Activated CD8-positive, alpha-beta T cell treated with anti-CD3 and anti-CD28 coated beads, Interleukin-2, amount 10 ng/mL, durations not matched to agents 7 days and 5 days (primary cell): ENCODE measurements at places on chromosomes 1 and 21. TPM values are rescaled to one million over a fixed set of nuclear protein-coding genes. Genes with fewer than 3 reads are reported as not detected.

The GNG12 gene
- total RNA-seq = not detected

DNA sequence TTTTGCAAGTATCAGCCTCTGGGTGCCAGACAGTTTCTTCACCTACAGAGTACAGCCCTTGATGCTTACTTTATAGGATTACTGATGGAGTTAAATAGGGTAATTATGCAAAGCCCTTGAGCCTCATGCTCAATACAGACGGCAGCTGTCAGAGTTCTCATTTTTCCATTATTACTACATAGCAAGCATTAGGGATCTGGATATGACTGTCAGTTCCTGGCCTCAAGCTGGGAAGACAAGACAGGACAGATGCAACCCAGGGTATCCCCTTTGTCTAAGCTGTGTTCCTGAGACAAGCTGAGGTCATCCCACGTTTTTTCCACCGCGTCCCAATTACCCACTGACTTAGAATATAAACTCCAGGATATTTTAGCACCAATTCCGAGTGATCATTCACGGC, 94.4 kb downstream of the SLC35F3 start:
- no peak overlapping the region for H3K4me3 ChIP-seq
- no peaks in the 10 kb centered on the region for H3K36me3 ChIP-seq
- H3K27me3 ChIP-seq = peaks cover 4% of the 10 kb centered on the region
- H3K4me1 ChIP-seq = no peaks in the 10 kb centered on the region
- no peak for DNase-seq

The AMPD1 gene
- total RNA-seq = not detected

GRCh38 chr21:46286648-46287002, 483 bp downstream of the YBEY start:
- H3K36me3 ChIP-seq = peaks cover 50% of the 10 kb centered on the region
- peak overlapping the region; percentile 96 for H3K27ac ChIP-seq
- H3K4me1 ChIP-seq = peaks cover 60% of the 10 kb centered on the region

The NGF gene
- not detected for total RNA-seq

GRCh38 chr1:29621826-29622435, 385.6 kb downstream of the PTPRU start:
- H3K4me3 ChIP-seq = no peak overlapping the region
- no peak overlapping the region for H3K27ac ChIP-seq
- peak; percentile 11 for DNase-seq
- no peaks in the 10 kb centered on the region for H3K4me1 ChIP-seq
- peaks cover 6% of the 10 kb centered on the region for H3K27me3 ChIP-seq
- no peaks in the 10 kb centered on the region for H3K36me3 ChIP-seq

- H3K36me3 ChIP-seq = no peaks in the 10 kb centered on the region
- no peak for DNase-seq
- H3K27ac ChIP-seq = no peak overlapping the region
- H3K27me3 ChIP-seq = no peaks in the 10 kb centered on the region
Observed at GRCh38 chr21:37843191-37843590, 73.1 kb downstream of the KCNJ6 start.

DNA sequence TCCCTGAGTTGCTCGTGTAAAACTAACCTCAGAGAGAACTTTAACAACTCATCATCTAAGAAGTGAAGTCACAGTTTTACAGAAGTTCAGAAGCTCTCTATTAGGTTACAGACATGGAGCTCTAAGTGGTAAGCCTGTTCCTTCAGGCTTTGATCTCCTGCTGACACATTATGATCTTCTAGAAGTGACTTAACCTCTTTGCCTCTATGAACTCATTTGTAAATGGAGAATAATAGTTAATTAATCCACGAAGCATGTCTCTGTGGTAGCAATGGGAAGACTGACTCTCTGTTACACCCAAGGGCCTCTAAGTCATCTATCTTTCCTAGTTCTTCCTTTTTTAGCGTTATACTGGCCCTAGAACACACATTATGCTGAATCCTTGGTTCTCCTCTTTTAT, 157.9 kb upstream of the NRIP1 start:
- H3K27me3 ChIP-seq = no peaks in the 10 kb centered on the region
- no peak overlapping the region for H3K4me3 ChIP-seq
- no peaks in the 10 kb centered on the region for H3K4me1 ChIP-seq
- no peak overlapping the region for H3K27ac ChIP-seq
- H3K36me3 ChIP-seq = no peaks in the 10 kb centered on the region

- peaks cover 57% of the 10 kb centered on the region for H3K4me1 ChIP-seq
- no peak for DNase-seq
- H3K27me3 ChIP-seq = no peaks in the 10 kb centered on the region
- H3K36me3 ChIP-seq = peaks cover 17% of the 10 kb centered on the region
Observed at GRCh38 chr1:84971957-84972356, 25.0 kb downstream of the MCOLN2 start.

DNA sequence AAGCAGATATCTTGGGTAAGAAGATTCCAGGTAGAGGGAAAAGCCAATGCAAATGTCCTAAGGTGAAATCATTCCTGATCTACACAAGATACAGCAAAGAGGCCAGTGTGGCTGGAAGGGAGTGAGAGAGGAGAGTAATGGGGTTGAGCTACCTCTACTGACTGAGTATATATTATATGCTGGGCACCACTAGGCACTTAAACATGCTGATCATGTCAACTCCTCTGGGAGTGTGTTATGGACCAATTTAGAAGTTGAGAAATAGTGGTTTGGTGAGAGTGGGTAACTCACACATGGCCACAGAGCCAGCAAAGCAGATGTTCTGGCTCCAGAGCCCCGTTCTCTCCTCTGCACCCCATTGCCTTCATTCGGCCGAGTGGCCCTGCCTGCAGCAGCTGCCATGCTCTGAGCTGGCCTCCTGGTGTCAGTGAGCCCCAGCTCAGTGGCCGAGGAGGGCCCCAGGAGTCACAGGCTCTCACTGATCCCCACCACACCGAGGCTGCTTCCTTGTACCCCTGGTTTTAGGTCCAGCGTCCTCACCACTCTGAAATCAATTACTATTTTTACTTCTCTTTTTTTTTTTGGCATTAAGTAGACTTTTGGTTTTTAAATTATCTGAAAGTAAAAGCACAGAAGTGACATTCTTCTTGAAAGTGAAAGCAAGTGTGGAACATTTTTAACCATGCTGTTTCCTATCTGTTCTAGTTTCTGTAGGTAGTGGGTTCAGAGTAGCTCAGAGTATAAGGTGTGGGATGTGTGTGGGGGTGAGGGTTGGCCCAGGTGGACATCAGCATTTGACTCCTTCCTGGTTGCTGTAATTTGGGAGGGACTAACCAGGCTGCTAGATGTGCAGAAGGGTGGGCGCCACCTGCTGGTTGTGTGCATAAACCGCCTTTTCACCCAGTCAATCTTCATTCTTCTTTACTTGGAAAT, 45.8 kb upstream of the CRNN start:
- H3K4me1 ChIP-seq = peaks cover 32% of the 10 kb centered on the region
- peak; percentile 82 for DNase-seq
- H3K27ac ChIP-seq = peak overlapping the region; percentile 84
- no peaks in the 10 kb centered on the region for H3K36me3 ChIP-seq
- peaks cover 2% of the 10 kb centered on the region for H3K27me3 ChIP-seq
- peak overlapping the region; percentile 19 for H3K4me3 ChIP-seq

GRCh38 chr1:50080904-50081586, 27.7 kb upstream of the ELAVL4 start:
- DNase-seq = no peak
- no peak overlapping the region for H3K27ac ChIP-seq
- H3K4me3 ChIP-seq = no peak overlapping the region
- H3K36me3 ChIP-seq = no peaks in the 10 kb centered on the region

The FAM163A gene
- total RNA-seq = not detected

The CFHR4 gene
- not detected for total RNA-seq

DNA sequence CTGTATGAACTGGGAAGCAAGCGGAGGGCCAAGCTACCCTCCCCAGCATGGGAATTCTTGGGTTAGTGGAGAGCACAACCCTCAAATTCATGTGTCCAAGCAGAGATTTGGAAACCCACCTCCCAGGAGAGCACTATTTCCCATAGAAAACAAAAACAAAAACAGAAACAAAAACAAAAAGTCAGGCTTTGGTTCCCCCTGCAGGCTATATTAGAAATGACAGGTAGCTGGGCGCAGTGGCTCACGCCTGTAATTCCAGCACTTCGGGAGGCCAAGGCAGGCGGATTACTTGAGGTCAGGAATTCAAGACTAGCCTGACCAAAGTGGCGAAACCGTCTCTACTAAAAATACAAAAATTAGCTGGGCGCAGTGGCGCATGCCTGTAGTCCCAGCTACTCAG, 10.8 kb downstream of the MINDY1 start:
- H3K4me3 ChIP-seq = no peak overlapping the region
- H3K27me3 ChIP-seq = no peaks in the 10 kb centered on the region
- peaks cover 19% of the 10 kb centered on the region for H3K36me3 ChIP-seq
- DNase-seq = peak; percentile 51

GRCh38 chr1:56092684-56093570, 486.4 kb downstream of the PLPP3 start:
- H3K27me3 ChIP-seq = no peaks in the 10 kb centered on the region
- H3K4me3 ChIP-seq = no peak overlapping the region
- no peak overlapping the region for H3K27ac ChIP-seq
- no peaks in the 10 kb centered on the region for H3K4me1 ChIP-seq
- no peaks in the 10 kb centered on the region for H3K36me3 ChIP-seq

- no peak for DNase-seq
- H3K27ac ChIP-seq = no peak overlapping the region
- H3K27me3 ChIP-seq = peaks cover 16% of the 10 kb centered on the region
- no peaks in the 10 kb centered on the region for H3K36me3 ChIP-seq
- no peak overlapping the region for H3K4me3 ChIP-seq
Observed at GRCh38 chr1:53559391-53559815, 100.2 kb downstream of the DMRTB1 start.

- no peaks in the 10 kb centered on the region for H3K36me3 ChIP-seq
- no peak overlapping the region for H3K27ac ChIP-seq
- DNase-seq = no peak
Observed at GRCh38 chr1:208149776-208150514, 94.2 kb downstream of the PLXNA2 start.

The CRNN gene
- total RNA-seq = not detected

The F3 gene
- total RNA-seq = not detected

The CELF3 gene
- not detected for total RNA-seq

- no peaks in the 10 kb centered on the region for H3K36me3 ChIP-seq
- no peak for DNase-seq
- H3K27me3 ChIP-seq = peaks cover 20% of the 10 kb centered on the region
- no peak overlapping the region for H3K27ac ChIP-seq
Observed at GRCh38 chr1:38088791-38089190, 42.2 kb upstream of the POU3F1 start.

DNA sequence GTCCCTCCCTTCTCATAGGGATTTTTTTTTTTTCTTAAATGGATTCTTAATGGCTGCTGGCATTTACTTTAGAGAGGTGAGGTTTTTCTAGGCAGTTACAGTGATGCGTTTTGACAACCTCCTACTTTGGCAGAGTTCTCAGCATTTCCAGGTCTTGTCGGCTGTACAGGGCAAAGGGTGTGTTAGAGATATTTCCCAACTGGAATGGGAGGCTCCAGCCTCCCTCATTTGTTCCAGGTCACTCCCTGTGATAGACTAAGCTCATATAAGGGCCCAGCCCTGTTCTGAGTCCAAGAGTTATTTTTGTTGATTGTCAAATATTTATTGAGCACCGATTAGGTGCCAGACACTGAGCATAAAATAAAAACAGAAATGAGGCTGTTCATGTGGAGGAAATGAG, 7.6 kb upstream of the XKR8 start:
- H3K27me3 ChIP-seq = peaks cover 9% of the 10 kb centered on the region
- no peaks in the 10 kb centered on the region for H3K36me3 ChIP-seq
- H3K4me1 ChIP-seq = no peaks in the 10 kb centered on the region

The TMOD4 gene
- 2.2 TPM for total RNA-seq

- no peaks in the 10 kb centered on the region for H3K4me1 ChIP-seq
- DNase-seq = no peak
- no peaks in the 10 kb centered on the region for H3K36me3 ChIP-seq
- no peak overlapping the region for H3K27ac ChIP-seq
- H3K27me3 ChIP-seq = no peaks in the 10 kb centered on the region
Observed at GRCh38 chr1:36761113-36761512, 273.2 kb downstream of the GRIK3 start.

- peaks cover 28% of the 10 kb centered on the region for H3K4me1 ChIP-seq
- DNase-seq = no peak
- H3K27ac ChIP-seq = no peak overlapping the region
- peaks cover 5% of the 10 kb centered on the region for H3K27me3 ChIP-seq
- H3K4me3 ChIP-seq = no peak overlapping the region
Observed at GRCh38 chr1:116147114-116147510, 35.9 kb downstream of the MAB21L3 start.

- H3K27me3 ChIP-seq = no peaks in the 10 kb centered on the region
- H3K27ac ChIP-seq = no peak overlapping the region
- DNase-seq = no peak
- no peaks in the 10 kb centered on the region for H3K36me3 ChIP-seq
Observed at GRCh38 chr1:75211648-75212047, 77.5 kb downstream of the LHX8 start.

GRCh38 chr1:41765152-41765551, 153.6 kb downstream of the HIVEP3 start:
- H3K36me3 ChIP-seq = peaks cover 4% of the 10 kb centered on the region
- H3K4me1 ChIP-seq = peaks cover 5% of the 10 kb centered on the region
- no peaks in the 10 kb centered on the region for H3K27me3 ChIP-seq
- no peak for DNase-seq
- no peak overlapping the region for H3K27ac ChIP-seq

The RNASEL gene
- 6.0 TPM for total RNA-seq

- H3K36me3 ChIP-seq = no peaks in the 10 kb centered on the region
- DNase-seq = no peak
- H3K4me1 ChIP-seq = no peaks in the 10 kb centered on the region
Observed at GRCh38 chr1:213418268-213419071, 367.4 kb downstream of the RPS6KC1 start.

DNA sequence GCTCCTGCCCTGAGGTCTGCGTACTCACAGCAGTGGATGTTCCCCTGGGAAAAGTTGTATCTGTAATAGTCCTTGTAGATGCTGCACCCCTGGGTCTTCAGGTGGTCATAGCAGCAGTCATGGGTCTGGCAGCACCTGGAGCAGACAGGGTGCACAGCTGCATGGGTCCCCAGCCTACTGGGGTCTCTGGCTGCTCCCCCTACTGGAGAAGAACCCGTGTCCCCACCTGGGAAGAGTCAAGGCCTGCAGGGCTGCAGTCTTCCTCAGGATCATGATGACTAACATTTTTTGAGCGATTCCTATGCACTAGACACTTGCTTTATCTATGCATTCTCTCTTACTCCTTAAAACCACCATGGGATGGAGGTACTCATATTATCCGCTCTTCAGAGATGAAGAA, 3.9 kb downstream of the PLA2G2D start:
- DNase-seq = no peak
- no peak overlapping the region for H3K4me3 ChIP-seq
- no peak overlapping the region for H3K27ac ChIP-seq

GRCh38 chr1:155455588-155456195, 106.9 kb downstream of the ASH1L start:
- H3K27me3 ChIP-seq = no peaks in the 10 kb centered on the region
- no peak overlapping the region for H3K4me3 ChIP-seq
- peaks cover 38% of the 10 kb centered on the region for H3K36me3 ChIP-seq
- H3K4me1 ChIP-seq = peaks cover 2% of the 10 kb centered on the region

The CHD1L gene
- 63.2 TPM for total RNA-seq

The PRAMEF27 gene
- not detected for total RNA-seq

- no peak for DNase-seq
- H3K27ac ChIP-seq = no peak overlapping the region
- H3K4me1 ChIP-seq = no peaks in the 10 kb centered on the region
- H3K27me3 ChIP-seq = no peaks in the 10 kb centered on the region
Observed at GRCh38 chr1:14851760-14852159, 253.3 kb downstream of the KAZN start.

GRCh38 chr1:108814343-108815125, 42.4 kb downstream of the AKNAD1 start:
- H3K4me1 ChIP-seq = peaks cover 5% of the 10 kb centered on the region
- H3K36me3 ChIP-seq = no peaks in the 10 kb centered on the region
- H3K4me3 ChIP-seq = no peak overlapping the region
- no peak overlapping the region for H3K27ac ChIP-seq
- H3K27me3 ChIP-seq = peaks cover 6% of the 10 kb centered on the region

The S100A7A gene
- total RNA-seq = not detected

GRCh38 chr1:88581703-88582102, 102.4 kb upstream of the PKN2 start:
- no peak for DNase-seq
- H3K4me3 ChIP-seq = no peak overlapping the region
- no peaks in the 10 kb centered on the region for H3K4me1 ChIP-seq
- H3K27ac ChIP-seq = no peak overlapping the region
